ENCODE measurements at places on chromosomes 13 and 19.

- DNase-seq, result no peak
These were observed 10.4 kb downstream of the MIDN start for GRCh38 chr19:1258707-1259205.

GRCh38 chr13:110356362-110356761 lies 49.3 kb downstream of the COL4A2 start:
- DNase-seq, result no peak

DNA sequence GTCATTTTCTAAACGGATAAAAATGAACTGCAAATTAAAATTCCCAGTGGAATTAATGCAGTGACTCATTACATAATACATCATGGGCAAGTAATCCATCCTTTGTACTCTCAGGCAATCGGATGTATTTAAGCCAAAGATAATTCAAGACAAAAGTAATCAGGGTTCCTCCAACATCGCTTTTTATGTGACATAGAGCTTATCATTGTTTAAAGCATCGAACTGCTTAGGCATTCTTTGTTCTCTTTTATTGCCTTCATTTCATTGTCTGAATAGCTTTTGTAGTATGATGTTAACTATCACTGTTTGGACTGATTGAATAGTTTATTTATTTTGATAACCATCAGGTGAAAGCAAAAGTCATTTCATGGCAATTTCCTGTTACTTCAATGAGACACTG lies 209.4 kb downstream of the ITGBL1 start:
- DNase-seq, result no peak

GRCh38 chr19:30579419-30579818 lies 207.2 kb downstream of the ZNF536 start:
- no peak for DNase-seq

Data from thymus (tissue), 14 donors.